ENCODE measurements at places on chromosomes 11 and 22.

GRCh38 chr22:37990301-37990700 lies 5.9 kb upstream of the SOX10 start:
- DNase-seq = no peak

- DNase-seq = no peak
Observed at GRCh38 chr22:19578180-19579004, 54.2 kb upstream of the CLDN5 start.

DNA sequence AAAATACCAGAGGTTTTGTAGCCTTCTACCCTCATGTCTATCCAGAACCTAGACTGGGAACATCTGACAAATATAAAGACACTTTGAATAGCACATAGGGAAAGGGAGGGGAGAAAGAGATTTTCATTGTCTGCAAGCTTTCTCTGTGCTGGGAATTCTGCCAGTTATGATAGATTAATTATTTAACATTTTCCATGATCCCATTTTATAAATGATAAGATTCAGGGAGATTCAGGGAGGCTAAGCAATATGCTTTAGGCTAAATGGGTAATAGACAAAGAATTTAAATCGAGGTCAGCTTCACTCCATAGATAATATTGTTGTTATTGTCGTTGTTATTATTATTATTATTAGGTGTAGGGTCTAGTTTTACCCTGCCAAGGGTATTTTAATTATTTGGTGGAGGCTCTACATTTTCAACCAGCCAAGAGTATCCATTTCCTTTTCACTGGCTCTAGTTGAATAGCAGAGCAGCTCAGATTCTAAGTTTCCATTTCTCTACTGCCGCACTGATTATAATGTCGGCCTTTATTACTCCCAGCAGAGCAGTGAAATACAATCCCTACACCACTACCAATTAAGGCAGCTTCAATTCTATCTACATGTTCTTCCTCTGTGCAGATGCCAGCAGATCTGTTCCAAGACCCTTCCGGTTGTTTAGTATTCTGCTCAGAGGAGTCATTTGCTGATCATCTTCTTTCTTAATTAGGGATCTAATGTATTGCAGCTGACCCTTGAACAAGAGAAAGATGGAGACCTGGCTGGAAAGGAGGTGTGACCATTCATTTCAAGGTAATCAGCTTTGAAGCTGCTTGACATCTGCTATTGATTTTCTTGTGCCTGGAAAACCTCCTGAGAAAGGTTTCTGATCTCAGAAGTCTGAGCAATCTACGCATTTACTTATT lies 23.8 kb upstream of the SYN3 start:
- no peak for DNase-seq

DNA sequence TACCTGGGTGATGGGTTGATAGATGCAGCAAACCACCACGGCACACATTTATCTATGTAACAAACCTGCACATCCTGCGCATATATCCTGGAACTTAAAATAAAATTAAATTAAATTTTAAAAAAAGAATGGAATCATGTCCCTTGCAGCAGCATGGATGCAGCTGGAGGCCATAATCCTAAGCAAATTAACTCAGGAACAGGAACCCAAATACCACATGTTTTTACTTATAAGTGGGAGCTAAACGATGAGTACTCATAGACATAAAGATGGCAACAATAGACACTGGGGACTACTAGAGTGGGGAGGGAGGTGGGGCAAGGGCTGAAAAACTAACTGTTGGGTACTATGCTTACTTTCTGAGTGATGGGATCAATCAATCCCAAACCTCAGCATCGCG lies 40.9 kb downstream of the CWC15 start:
- DNase-seq = no peak

DNA sequence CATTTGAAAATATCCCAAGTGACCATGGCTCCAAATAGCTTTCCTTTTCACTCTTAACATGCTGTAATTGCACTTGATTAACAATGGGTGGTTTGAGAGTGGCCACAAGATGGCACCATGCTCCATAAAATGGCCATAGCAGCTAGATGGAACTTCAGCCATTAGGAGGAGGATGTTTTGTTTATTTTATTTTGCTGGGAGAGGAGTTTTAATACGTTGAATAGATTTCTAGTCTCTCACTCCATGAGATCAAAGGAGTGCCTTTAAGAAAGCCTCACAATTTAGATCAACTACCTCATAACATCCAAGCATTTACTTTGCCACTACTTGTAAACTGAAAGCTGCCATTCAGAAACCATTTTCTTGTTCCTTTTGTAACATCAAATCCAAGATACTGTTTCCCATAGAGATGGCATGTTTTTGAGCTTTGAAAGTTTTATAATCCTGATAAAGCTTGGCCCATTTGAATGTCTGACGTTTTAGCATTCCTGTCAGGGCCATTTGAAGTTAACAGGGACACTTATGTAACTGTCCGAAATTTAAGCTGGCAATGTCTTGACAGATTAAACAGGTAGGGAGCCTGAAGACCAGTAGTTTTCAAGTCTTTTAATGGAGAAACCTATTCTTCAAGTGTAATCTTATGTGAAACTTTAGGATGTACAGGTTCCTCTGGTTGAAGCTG lies 4.7 kb downstream of the FEN1 start:
- DNase-seq = no peak

DNA sequence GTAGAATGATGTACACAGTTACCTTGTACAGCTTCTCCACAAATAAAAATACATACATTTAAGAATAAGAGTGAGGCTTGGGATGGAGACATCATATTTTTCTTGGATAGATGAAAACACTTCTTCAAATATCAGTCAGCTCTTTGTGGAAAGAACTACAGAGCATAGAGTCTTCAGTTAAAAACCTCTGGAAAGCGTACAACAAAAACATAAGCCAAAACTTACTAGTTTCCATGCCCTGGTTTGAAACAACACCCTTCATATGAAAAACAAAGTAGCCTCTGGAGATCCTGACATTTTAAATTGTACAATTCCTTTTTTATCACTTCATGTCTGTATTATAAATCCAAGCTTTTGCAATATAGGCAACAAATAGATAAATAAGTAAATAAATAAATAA lies 7.0 kb upstream of the CEP126 start:
- no peak for DNase-seq

GRCh38 chr11:104803776-104804175 lies 94.5 kb downstream of the CASP12 start:
- no peak for DNase-seq

GRCh38 chr11:45321669-45322068 lies 35.5 kb upstream of the SYT13 start:
- DNase-seq = no peak

GRCh38 chr11:132528181-132528580 lies 1004.1 kb downstream of the OPCML start:
- no peak for DNase-seq

DNA sequence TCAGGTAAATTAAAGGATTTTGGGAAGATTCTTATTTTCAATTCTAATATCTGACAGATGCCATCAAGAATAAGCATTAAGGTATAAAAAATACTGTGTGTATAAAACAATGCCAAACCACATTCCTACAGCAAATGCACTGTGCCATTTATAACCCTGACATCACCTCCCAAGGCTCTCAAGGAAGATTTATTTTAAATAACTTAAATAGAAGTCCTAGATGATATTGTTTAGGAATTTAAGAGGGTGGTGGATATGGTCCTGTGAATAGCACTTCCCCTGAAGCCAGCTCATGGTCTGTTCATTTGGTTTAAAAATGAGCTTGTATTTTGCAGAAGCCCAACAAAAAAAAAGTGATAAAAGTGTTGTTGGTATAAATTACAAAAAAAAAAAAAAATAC lies 32.1 kb downstream of the PPIL2 start:
- no peak for DNase-seq

- no peak for DNase-seq
Observed at GRCh38 chr11:5514841-5515240, 1.7 kb downstream of the UBQLNL start.

DNA sequence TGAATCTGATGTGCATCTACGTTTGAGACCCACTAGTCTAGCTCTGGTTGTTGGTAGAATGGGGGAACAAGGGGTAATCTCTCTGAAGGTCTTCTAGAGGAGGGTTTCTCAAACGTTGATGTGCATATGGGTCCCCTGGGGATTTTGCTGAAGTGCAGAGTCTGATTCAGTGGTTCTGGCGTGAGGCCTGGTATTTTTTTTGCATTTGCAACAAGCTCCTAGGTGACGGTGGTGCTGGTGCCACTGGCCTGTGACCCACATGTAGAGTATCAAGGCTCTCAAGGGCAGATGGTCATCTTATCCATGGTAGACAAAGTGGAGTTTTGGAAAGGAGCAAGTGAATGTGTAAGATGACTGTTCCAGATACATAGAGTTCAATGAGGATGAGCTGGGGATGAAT lies 97.1 kb downstream of the CEP164 start:
- DNase-seq = no peak

GRCh38 chr11:85682330-85683305 lies 3.4 kb downstream of the CCDC89 start:
- DNase-seq = peak; percentile 88

DNA sequence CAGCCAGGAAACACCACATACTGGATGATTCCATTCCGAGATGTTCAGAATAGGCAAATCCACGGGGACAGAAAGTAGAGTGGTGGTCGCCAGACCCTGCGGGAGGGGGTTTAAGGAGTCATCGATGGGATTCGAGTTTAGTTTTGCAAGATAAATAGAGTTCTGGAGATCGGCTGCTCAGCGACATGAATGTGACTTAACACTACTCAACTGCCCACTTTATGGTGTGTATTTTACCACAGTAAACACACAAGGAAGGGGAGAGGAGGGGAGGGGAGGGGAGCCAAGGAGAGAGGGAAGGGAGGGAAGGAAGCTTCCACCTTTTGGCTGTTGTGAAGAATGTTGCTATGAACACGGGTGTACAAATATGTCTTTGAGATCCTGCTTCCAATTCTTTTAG lies 10.4 kb upstream of the ARHGAP8 start:
- no peak for DNase-seq

DNA sequence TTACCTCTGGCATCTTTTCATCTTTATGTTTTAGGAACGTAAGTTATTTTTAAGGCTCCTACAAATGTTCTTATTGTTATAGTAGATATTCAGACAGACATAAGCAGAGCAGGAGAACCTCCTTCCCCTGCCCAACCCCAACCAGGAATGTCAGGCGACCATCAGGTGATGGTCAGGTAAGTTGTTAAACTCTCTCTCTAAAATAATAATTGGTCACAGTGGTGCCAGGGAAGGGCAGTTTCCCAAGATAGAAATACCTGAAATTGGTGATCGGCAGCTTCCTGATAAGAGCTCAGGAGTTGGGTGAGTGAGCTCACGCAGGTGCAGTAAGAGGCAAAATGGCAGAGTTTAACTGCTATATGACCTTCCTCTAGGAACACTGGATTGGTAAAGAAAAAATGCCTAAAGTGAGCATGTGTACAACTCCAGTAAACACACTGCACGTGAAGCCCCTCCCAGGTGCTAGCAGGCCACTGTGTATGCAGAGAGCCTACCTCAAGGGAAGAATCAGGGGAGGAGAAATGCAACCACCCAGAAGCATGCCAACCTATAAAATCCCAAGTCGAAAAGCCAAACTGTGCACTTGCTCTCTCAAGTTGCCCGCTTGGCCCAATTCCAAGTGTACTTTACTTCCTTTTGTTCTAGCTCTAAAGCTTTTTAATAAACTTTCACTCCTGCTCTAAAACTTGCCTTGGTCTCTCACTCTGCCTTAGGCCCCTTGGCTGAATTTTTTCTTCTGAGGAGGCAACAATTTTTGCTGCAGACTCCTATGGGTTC lies 273.9 kb downstream of the SBF2 start:
- DNase-seq = no peak

DNA sequence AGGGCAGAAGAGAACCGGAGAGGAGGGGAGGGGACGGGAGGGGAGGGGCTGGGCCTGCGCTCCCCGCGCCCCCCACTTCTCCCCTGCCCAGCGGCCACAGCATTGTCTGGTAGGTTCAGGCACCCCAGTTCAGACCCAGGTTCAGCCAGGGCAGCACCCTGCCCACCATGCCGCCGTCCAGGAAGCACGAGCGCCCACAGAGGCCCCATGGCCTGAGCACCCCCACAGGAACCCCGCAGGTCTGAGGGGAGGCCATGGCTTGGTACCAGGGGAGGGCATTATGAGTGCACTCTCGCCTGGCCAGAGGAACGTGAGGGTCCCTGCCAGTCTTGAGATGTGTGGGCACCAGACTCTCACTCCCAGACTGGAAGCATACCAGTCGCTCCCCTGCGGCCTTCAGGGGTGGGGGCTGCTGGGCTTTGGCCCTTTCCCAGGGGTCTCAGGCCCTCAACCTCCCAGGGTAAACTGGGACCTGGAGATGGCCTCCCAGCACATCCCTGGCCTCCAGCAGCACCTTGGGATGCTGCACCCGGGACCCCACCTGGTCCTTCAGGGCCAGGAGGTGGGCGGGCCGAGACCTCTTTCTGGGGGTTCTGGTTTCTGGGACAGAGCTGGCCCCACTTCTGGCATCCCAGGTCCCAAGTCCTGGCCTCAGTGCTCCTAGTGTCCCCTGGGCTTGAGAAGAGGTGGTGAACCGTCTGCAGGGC lies 597 bp upstream of the PLXNB2 start:
- DNase-seq = peak; percentile 66

GRCh38 chr11:85843929-85844328 lies 11.3 kb upstream of the CCDC83 start:
- no peak for DNase-seq

- DNase-seq = no peak
Observed at GRCh38 chr11:117691516-117691915, 105.5 kb downstream of the DSCAML1 start.

DNA sequence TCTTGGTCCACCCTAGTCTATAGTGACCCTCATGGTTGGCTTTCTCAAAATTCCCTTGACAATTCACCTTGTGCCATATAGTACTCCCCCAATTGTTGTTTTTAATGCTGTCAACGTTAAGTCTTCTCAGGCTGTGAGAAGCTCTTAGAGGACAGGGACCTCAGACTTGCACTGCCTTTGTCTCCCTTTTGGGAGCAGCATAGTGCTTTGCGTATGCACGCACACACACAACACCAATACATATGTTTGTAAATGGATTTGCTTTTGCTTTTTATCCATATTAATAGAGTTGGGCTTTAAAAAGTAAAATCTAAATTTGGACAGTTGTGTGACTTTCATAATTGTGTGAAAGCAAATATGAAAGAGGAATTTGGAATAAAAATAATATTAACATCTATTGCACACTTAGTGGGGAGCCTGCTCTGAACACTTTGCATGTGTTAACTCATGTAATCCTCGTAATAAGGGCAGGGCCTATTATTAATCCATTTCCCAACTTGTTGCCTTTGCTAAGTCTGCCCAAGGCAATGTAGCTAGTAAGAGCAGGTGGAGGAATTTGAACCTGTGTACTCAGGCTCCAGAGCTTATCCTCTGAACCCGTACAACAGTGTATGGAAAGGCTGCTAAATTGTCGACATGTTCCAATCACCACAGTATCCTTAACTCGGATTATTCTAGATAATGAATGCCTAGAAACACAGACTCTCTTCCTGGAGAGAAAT lies 257.7 kb upstream of the NARS2 start:
- no peak for DNase-seq
